ENCODE measurements at places on chromosomes 5 and 9. TPM values are rescaled to one million over a fixed set of nuclear protein-coding genes. Genes with fewer than 3 reads are reported as not detected.

The GARIN3 gene
- not detected for total RNA-seq

The SLC9A3 gene
- total RNA-seq = 1.5 TPM

The NPR3 gene
- 19.9 TPM for total RNA-seq

The IFNA2 gene
- not detected for total RNA-seq

The PRDM9 gene
- total RNA-seq = not detected

The PCSK1 gene
- not detected for total RNA-seq

The PRRX2 gene
- 14.9 TPM for total RNA-seq

The TMEM174 gene
- not detected for total RNA-seq

The TICAM2 gene
- total RNA-seq = 4.5 TPM

The PCDHAC2 gene
- not detected for total RNA-seq

Data from bronchus fibroblast of lung (primary cell).